LNCaP clone FGC (cell line): ENCODE measurements at places on chromosomes 5 and 9.

- no peak for DNase-seq
These were observed 4.5 kb downstream of the RCL1 start for GRCh38 chr9:4796988-4797853.

- no peak for DNase-seq
These were observed 3.9 kb upstream of the NKD2 start for GRCh38 chr5:1004461-1005248.

GRCh38 chr9:1273859-1274258 lies 223.7 kb downstream of the DMRT2 start:
- DNase-seq, result no peak

DNA sequence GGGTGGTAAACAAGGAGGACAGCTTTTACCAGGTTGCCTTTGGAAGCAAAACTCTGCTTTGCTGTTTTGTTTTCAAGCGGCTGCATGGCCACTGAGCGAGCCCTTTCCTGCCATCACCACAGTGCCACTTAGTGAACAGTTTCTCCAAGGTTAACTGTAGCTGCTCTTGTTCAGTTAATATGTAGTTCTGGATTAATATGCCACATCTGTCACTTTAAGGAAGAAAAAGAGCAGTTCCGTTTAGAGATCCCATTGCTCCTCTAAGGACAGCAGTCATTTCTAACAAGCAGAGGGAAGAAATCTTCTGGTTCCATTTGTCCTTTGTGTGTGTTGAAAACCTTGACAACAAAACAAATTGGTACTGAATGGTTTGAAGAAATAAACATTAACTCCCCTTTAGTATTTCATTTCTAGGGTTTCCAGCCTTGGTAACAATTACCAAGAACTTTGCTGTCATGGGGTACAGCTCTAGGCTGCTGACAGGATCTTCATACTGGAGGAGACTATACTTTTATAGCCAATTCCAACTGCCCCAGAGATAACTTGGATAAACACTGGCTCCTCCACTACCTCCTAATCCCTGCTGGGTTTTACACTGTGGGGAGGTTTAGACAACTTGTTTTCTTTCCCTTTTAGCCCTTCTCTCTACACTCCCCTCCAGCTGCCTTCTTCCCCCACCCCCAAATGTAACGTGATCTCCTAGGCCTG lies 10.3 kb upstream of the ABL1 start:
- no peak for DNase-seq

DNA sequence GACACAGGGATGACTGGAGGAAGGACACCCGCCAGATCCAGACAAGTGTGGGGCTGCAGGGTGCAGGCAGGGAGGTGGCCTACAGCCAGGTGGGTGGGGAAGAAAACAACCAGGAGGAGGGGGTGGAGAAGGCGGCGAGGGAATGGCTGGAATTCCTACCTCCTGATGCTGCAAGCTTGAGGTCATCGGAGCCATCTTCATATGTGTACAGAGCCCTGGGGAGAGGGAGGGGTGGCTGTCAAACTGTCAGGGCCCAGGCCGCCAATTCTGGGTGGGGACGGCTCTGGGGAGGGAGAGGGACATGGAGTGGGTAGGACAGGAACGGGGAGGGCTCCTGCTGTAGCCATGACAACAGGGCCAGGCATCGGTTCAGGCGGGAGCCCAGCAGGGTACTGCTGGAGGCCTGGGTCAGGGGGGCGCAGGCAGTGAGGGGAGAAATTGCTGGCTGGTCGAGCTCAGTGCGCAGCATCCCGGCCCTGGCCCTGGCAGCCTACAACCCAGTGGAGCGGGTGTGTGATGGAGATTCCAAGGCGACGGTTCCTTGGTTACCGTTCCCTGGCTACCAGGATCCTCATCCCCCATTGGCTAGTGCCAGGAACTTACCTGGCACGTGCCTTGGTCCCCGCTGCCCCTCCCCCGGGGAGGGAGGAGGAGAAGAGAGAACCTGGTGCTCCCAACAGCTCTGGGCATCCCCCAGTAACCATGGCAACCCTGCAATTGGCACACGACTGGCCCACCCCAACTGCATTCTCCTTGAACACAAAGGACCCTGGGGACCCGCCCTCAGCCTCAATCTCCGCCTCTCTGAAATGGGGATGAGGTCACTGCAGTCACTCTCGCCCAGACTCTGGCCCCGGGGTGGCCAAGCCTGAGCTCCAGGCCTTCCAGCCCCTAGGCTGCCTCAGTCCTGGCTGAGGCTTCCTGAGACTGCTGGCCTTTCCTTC lies 4.5 kb downstream of the DBN1 start:
- DNase-seq, result no peak

GRCh38 chr9:125888211-125888610 lies 141.0 kb downstream of the PBX3 start:
- no peak for DNase-seq

DNA sequence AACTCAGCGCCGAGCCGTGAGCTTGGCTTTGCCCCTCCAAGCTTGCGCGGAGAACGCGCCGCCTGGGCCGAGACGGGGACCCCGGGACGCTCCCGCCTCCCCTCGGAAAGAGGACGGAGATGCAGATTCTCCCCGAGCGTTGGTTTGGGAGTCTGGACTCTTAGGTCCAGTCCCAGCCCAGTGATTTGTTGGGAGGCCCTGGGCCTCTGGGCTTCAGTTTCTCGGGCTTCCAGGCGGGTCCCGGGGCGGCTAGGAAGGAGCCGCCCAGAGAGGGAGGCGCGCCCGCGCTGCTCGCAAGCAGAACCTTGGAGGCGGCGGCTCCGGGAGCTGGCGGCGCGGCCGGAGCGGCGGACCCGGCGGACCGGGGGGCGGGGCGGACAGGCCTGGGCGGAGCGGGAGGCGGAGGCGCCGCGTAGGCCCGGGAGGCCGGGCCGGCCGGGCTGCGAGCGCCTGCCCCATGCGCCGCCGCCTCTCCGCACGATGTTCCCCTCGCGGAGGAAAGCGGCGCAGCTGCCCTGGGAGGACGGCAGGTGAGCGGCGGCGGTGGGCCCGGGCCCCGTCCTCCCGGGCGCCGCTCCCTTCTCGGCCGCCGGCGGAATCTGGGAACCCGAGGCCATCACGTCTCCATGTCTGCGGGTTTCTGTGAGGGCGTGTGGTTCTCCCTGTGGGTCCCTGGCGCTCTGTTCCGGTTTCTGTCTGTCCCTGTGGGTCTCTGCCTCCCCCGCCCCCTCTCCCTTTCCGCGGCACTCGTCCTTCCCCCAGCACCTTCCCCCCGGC lies at the start of gene B4GALT7:
B4GALT7 (plus strand) TSS at position 402 of the 777 bp plus-strand sequence; CDS start at position 481, 79 bp downstream.
- DNase-seq, result no peak

DNA sequence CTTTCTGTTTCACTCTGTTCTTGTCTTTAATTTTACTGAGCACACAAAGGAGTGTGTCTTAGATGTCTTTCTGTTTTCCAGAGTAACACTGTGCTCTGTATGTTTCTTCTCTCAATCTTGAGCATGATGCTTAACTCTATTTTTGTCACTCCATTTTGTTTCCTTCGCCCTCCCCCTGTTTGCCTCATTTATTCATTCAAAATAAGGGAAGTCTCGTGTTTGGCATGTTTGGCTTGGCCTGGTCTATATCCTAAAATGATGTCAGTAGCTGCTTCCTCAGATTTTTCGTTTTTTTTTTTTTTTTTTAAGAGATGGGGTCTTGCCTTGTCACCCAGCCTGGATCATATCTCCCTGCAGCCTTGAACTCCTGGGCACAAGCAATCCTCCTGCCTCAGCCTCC lies 22.0 kb downstream of the ZNF618 start:
- no peak for DNase-seq

DNA sequence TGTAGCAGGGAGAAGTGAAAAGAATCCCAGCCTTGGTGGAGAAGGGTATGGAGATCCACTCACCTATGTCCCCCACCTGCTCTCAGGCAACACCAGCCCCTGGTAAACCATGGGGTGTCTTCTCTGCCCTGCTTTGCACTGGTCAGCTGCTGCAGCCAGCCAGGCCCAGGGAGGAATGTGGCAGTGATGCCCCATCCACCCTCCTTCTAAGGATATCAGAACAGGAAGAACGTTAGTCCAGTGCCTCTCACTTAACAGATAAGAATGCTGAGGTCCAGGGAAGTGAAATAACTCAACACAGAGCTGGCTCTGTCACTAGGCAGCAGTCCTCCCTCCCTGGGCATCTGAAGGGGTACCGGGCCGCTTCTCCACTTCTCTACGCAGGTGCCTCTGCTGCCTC lies 9.7 kb upstream of the PPIC start:
- DNase-seq, result no peak

DNA sequence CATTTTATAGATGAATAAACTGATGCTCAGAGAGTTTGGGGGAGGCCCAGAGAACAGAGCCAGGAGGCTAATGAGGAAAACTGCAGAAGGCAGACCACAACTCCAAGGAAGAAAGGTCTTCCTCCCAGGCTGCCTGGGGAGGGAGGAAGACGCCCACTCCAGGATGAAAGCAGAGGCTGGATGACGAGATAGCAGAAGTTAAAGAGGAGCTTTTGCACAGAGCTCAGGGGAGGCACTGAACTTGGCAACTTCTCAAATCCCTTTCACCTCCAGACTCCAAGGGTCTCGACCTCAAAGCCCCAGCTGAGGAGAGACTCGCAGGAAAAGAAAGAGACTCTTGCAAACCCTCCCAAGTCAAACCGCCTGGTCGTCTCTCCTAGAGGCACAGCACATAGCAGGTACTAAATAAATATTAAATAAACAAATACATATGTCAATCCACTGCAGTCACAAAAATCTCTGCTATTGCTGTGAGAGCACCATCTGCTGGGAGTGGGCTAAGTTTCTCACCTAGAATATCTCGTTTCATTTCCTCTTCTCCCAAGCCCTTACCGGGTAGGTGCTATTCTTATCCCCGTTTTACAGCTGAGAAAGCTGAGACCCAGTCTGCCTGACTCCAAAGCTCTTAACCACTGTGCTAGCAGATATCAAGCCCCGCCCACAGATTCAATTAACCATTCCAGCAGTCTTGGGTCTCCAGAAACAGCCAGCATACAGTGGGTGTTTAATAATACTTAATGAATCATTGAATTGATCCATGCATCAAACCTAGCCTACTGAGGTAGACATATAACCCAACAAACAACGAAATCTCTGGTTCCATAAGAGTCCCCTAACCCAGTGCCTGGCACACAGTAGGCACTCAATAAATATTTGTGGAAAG lies 97.8 kb upstream of the HAND1 start:
- DNase-seq, result peak; percentile 22
